ENCODE measurements at places on chromosomes 12 and 14. TPM values are rescaled to one million over a fixed set of nuclear protein-coding genes. Genes with fewer than 3 reads are reported as not detected.

Gene IL23A
- total RNA-seq, result not detected

Gene BBOF1
- 8.6 TPM for total RNA-seq

Gene RNU4-1
- total RNA-seq, result not detected

Gene RND1
- total RNA-seq, result not detected

Gene KERA
- not detected for total RNA-seq

Gene EIF2B2
- 23.3 TPM for total RNA-seq

Gene KIF26A
- 4.6 TPM for total RNA-seq

GRCh38 chr12:19409376-19409775 is 29.9 kb upstream of the AEBP2 start:
- no peak for DNase-seq
- no peak overlapping the region for H3K27ac ChIP-seq
- H3K4me1 ChIP-seq, result peaks cover 42% of the 10 kb centered on the region
- no peaks in the 10 kb centered on the region for H3K27me3 ChIP-seq

DNA sequence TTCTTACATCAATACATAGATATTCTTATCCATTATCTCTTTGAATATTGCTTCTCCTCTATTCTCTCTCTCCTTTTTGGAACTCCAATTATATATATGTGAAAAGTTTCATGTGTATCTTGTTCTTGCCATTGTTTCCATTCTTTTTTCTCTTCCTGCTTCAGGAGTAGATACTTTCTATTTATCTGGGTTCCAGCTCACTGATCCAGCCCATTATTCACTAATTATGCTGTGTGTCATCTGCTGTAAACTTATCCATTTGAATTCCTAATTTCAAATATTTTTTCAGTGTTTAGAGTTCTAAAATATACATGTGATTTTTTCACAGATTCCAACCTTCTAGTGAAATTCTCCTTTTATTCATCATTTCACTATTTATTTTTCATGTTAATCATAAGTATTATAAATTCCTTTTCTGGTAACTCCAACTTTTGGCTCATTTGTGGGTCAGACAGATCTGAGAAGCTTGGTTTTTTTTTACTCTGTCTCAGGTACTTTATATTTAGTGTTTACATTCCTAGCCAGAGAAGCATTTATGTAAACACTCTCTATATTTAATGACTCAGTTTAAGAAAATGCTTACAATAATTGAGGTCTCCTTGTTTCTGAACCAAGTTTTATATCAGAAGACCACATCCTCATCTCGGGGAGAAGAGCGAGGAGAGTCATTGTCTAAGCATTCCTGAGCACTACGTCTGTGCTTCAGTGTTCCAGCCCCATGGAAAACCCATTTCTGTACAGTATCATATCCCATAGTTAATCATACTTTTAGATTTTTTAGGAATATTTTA is 15.9 kb upstream of the AMIGO2 start:
- H3K27me3 ChIP-seq, result no peaks in the 10 kb centered on the region
- no peaks in the 10 kb centered on the region for H3K36me3 ChIP-seq
- no peak overlapping the region for H3K27ac ChIP-seq
- peaks cover 5% of the 10 kb centered on the region for H3K4me1 ChIP-seq
- no peak for DNase-seq
- no peak overlapping the region for H3K4me3 ChIP-seq

DNA sequence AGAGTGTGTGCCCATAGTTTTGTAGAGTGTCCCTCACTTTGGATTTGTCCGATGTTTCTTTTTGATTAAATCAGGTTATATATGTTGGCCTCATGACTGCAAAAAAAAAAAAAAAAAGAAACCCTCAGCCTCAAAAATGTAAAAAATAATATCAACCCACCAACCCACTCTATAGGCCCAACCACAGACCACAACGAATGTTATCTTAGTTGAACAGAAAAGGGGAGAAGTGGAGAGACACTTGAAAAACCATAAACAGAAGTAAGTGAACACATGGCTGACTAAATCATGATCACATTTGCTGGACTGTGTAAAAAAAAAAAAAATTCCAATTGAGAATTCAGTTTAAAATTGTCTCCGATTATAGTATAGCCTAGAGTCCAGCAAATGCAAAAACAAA is 45.5 kb upstream of the ST8SIA1 start:
- H3K4me1 ChIP-seq, result peaks cover 13% of the 10 kb centered on the region
- no peaks in the 10 kb centered on the region for H3K27me3 ChIP-seq
- no peak overlapping the region for H3K27ac ChIP-seq
- H3K4me3 ChIP-seq, result no peak overlapping the region

DNA sequence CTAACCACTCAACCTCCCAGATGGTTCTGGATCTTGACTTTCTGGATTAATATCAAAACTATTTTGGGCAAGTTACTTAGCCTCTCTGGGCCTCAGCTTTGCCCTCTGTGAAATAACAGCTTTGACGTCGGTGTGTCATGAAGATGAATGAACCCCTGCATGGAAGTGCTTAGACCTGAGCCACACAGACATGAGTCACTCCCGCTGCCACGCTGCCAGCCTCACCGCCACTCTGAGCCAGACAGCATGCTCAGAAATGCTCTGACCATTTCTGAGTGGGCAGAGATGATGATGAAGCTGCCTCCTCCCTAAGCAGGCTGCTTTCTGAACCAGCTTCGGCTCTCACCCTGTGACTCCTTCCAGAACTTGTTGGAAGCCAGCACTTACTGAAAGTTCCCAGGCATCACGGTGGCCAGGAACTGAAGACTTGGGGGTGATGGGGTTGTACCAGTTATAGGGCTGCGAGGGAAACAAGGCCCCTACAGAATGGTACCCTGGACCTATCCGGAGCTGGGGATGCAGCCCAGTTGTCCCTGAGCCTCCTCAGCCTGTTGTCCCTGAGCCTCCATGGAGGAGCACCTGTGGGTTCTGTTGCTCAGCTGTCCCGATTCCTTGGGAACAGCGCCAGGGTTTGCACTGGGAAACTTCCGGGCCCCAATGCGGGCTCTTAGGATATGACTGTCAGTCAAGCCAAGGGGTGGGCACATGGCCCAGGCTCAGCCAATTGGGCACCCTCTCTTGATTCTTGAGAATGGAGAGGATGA is 2.0 kb upstream of the CCDC197 start:
- no peak for DNase-seq
- no peaks in the 10 kb centered on the region for H3K27me3 ChIP-seq
- H3K4me3 ChIP-seq, result no peak overlapping the region
- no peaks in the 10 kb centered on the region for H3K36me3 ChIP-seq

DNA sequence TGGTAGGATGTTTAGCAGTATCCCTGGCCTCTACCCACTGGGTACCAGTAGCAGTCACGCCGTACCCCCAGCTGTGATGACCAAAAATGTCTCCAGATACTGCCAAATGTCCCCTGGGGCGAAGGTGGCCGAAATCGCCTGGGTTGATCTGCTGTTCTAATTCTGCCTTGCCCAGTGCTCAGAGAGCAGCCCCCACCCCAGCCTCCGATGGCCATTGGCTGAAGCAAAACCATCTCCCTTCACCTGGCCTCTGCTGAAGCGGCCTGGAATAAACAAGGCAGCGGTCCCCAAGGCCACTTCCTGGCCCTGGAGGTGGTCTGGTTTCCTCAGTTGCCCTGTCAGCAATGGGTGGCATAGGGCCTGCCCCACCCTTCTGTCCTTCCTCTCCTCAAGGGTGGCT is 298.4 kb downstream of the CACNA1C start:
- no peak overlapping the region for H3K27ac ChIP-seq
- DNase-seq, result no peak
- H3K36me3 ChIP-seq, result no peaks in the 10 kb centered on the region
- no peak overlapping the region for H3K4me3 ChIP-seq
- H3K4me1 ChIP-seq, result peaks cover 89% of the 10 kb centered on the region

DNA sequence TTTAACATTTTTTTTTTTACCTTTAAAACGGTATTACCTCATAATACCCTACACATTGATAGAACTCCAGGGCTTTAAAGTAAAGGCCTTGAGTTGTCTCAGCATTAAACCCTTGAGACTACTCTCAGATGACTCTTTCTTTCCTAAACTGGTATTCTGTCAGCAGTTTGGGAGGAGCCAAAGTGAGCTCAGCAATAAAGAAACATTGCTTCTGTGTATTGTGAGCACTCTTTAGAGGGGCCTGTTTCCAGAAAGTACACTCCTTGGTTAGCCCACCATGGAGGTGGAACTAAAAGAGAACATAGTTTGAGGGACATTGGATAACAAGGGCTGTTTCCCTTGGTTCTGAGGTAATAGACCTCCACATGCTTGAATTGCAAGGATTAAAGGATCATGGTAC is 20.4 kb downstream of the MAP3K12 start:
- H3K4me3 ChIP-seq, result no peak overlapping the region
- peaks cover 68% of the 10 kb centered on the region for H3K4me1 ChIP-seq
- no peak for DNase-seq
- peak overlapping the region; percentile 47 for H3K27ac ChIP-seq
- H3K27me3 ChIP-seq, result no peaks in the 10 kb centered on the region

- no peaks in the 10 kb centered on the region for H3K36me3 ChIP-seq
- no peaks in the 10 kb centered on the region for H3K27me3 ChIP-seq
- H3K27ac ChIP-seq, result peak overlapping the region; percentile 62
- H3K4me3 ChIP-seq, result peak overlapping the region; percentile 12
Observed at GRCh38 chr12:50271724-50272247, 11.5 kb downstream of the LIMA1 start.

- DNase-seq, result no peak
- no peaks in the 10 kb centered on the region for H3K36me3 ChIP-seq
- H3K4me3 ChIP-seq, result no peak overlapping the region
- no peak overlapping the region for H3K27ac ChIP-seq
- H3K4me1 ChIP-seq, result peaks cover 15% of the 10 kb centered on the region
- no peaks in the 10 kb centered on the region for H3K27me3 ChIP-seq
Observed at GRCh38 chr12:106362971-106363370, 5.4 kb downstream of the POLR3B start.

- no peaks in the 10 kb centered on the region for H3K27me3 ChIP-seq
- H3K36me3 ChIP-seq, result no peaks in the 10 kb centered on the region
- no peak for DNase-seq
Observed at GRCh38 chr14:21049271-21049673, 7.1 kb downstream of the RNASE7 start.

- H3K27me3 ChIP-seq, result no peaks in the 10 kb centered on the region
- H3K27ac ChIP-seq, result peak overlapping the region; percentile 75
- H3K36me3 ChIP-seq, result no peaks in the 10 kb centered on the region
- H3K4me3 ChIP-seq, result no peak overlapping the region
- peak; percentile 88 for DNase-seq
- peaks cover 50% of the 10 kb centered on the region for H3K4me1 ChIP-seq
Observed at GRCh38 chr14:68521961-68522509, 270.8 kb downstream of the ZFP36L1 start.

GRCh38 chr12:4566474-4566873 is 4.5 kb downstream of the DYRK4 start:
- H3K27me3 ChIP-seq, result peaks cover 19% of the 10 kb centered on the region
- no peak overlapping the region for H3K4me3 ChIP-seq

GRCh38 chr12:39367494-39367893 is 75.4 kb downstream of the KIF21A start:
- H3K27ac ChIP-seq, result no peak overlapping the region
- no peak overlapping the region for H3K4me3 ChIP-seq
- H3K27me3 ChIP-seq, result no peaks in the 10 kb centered on the region
- no peaks in the 10 kb centered on the region for H3K36me3 ChIP-seq

GRCh38 chr12:72734581-72734980 is 462.4 kb downstream of the TRHDE start:
- no peak overlapping the region for H3K4me3 ChIP-seq
- DNase-seq, result no peak
- H3K27me3 ChIP-seq, result no peaks in the 10 kb centered on the region
- no peaks in the 10 kb centered on the region for H3K4me1 ChIP-seq
- no peak overlapping the region for H3K27ac ChIP-seq

DNA sequence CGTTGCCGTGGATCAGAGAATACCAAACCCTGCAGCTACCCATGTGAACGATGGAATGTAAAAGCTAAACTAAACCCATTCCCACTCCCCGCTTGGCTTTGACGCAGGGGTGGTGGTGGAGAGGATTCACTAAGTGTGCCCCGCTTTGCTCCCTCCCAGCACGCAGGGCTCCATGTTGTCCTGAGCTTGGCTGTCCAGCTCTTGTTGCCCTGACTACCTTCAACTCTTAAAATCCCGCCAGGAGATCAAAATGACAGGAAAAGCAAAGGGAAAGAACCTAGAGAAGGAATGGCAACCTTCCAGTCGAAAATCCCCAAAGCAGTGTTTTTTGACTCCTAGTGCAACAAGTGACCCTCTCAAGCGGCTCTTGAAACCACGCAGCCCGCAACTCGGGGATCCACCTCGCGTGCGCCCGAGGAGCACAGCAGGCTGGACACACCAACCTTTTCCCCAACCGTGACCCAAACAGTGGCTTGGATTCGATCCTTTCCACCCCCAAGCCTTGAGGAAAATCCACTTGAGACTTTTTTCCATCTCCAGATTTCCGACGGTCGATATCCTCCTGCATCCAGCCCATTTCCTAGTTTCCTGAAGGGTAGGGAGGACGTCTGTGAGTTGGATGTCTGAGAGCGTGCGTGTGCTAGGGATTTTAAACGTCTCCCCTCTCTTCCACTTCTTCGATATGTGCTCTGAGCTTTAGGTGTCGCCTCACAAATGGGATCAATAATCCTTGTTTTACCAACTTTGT is 1.4 kb downstream of the SYT10 start:
- no peak for DNase-seq
- peaks cover 10% of the 10 kb centered on the region for H3K27me3 ChIP-seq
- H3K4me3 ChIP-seq, result peak overlapping the region; percentile 61
- no peak overlapping the region for H3K27ac ChIP-seq

DNA sequence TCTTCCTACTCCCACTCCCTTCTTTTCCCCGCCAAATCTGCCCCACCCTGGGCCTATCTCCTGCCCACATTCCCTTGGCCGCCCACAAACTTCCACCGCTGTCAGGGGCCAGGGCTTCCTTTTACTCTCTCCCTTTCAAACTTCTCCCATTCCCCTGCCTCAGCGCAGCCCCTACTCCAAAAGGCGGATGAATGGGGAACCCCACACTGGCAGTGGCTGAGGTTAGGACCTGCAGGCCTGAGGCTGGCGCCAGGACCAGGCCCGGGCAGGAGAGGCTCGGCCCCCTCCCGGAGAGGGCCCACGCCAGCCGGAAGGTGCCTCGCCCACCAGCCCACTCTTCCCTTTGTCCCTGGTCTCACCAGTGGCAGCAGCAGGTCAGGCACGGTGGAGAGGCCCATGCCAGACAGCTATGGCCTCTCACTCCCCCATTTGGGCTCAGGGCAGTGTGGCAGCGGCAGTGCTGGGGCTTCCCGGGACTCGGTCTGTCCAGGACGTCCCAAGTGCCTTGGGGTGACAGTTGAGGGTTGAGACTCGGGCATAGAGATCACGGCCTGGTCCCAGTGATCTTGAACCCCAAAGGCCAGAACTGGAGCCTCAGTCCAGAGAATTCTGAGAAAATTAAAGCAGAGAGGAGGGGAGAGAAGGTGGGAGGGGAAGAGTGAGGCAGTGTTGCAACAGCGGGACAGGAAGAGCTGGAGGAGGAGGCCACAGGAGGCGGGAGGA is at the start of gene TNFRSF1A:
TNFRSF1A (minus strand) TSS at position 660 of the 723 bp plus-strand sequence; CDS start at position 398, 262 bp downstream.
- H3K27ac ChIP-seq, result peak within 1 kb of the TSS; percentile 96
- peaks cover 84% of the 10 kb centered on the region for H3K4me1 ChIP-seq
